ENCODE measurements at places on chromosomes 4 and X. TPM values are rescaled to one million over a fixed set of nuclear protein-coding genes. Genes with fewer than 3 reads are reported as not detected.

- DNase-seq = no peak
Measured at GRCh38 chr4:26083987-26084386, 170.0 kb downstream of the SMIM20 start.

DNA sequence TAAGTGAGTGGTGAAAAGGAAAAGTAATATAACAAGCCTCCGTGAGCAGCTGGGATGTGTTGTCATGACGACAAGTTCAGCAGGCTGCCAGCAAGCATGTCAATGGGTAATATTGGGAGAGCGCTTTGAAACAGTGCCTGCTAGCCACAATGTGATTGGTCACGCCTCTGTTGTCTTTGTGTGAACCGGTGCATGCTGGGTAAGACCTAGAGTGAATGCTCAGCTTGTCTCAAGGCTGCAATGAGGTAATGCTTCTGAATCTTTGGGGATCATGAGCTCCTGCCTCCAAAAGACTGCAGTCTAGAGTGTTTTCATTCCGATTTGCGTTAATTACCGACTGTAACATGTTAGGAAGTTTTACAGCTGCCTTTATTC, 54.9 kb downstream of the STOX2 start:
- no peak for DNase-seq

DNA sequence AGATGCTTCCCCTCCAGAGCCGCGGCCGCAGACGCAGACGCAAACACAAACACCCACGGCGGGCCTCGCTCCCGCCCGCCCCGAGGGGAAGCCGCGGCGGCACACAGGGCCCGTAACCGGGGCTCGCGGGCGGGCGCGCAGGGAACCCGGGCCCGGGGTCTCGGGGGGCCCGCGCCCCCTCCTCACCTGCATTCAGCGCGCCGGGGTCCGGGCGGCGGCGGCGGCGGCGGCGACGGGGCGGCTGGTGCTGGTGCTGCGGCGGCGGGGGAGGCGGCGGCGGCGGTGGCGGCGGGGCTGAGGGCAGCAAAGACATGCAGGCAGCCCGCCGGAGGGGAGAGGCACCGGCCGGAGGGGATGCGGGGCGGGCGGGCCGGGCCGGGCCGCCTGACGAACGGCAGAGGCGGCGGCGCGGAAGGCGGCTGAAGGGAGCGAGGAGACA, 255 bp upstream of the CNOT6L start:
- DNase-seq = peak; percentile 92

GRCh38 chr4:75834772-75835154, 67.5 kb downstream of the PPEF2 start:
- no peak for DNase-seq

DNA sequence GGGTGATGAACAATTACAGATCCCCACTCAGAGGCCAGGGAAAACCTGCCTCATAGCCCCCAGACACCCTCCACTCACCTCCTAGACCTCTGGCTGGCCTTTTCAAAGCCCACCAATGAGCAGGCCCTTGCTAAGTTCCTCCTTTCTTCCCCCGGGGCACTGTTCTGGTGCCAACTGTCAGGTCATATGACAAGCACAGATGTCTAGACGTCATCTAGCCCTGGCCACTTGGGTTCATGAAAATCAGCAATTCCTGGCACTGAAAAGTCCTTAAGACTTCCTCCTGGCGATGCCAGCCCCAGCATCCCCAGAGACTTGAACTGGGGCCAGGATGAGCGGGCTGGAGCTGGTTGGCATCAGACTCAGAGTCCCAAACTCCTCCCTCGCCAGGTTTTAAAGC, 115.6 kb upstream of the NALF2 start:
- DNase-seq = no peak

GRCh38 chrX:96566878-96567277, 117.8 kb upstream of the DIAPH2 start:
- DNase-seq = no peak

DNA sequence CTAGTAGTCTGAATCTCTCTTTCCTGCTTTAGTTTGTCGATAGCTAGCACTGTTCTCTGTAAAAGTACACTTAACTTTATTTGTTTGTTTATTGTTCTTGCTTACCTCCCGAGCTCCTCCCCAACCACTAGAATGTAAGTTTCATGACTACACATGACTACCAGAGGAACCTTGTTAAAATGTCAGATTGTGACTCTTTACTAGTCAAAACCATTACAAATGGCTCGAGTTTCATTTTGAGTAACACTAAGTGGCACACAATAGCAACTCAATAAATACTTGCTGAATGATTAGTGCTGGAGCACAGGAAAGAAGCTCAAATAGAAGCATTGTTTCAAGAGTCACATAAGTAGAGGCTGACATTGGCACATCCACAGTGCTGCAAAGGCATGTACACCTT, 116.1 kb downstream of the MAPK10 start:
- no peak for DNase-seq

GRCh38 chr4:2809610-2810180, 16.8 kb downstream of the SH3BP2 start:
- DNase-seq = no peak

DNA sequence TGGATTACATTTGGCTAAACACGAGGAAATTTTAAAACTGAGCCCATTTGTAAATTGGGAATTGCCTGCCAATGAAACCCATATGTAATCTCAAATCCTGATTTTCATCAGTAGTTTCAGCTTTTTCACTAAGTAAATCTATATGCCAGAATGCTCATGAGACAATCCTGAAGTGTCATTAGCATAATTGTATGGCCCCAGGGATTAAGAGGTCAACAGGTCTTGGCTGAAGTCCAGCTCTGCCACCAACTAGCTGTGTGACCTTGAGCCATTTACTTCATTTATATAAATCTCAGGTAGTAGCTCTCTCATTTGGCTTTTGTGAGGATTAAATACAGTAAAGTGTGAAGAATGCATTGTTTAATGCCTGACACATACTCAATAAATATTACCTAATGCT, 320.5 kb upstream of the EMCN start:
- DNase-seq = no peak

DNA sequence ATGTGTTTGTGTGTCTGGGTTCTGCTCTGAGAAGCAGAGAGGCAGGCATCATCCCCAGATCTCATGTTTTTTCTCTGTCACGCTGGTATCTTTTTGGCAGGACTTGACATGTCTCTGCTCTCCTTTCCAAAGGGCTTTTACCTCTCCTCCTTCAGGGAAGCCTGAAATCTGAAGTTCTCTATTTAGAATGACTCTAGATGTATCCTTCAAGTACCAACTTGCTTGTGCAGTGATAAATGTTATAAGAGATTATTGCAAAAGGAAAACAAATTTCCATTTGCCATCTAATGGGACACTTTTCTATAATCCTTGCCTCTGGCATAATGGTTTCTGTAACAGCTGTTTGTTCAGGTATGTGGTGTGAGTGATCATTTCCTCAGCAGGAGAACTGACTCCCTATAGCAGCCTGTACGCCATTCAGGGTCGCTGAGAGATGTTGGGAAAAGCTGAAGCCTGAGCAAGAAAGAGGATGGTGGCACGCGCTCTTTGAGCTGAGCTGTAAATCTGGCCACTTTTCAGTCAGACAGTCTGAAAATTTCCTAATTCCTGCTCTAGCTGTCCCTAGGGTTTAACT, 72.5 kb downstream of the CNGA2 start:
- DNase-seq = no peak

GRCh38 chr4:14621731-14622463, 380.4 kb upstream of the CPEB2 start:
- no peak for DNase-seq

DNA sequence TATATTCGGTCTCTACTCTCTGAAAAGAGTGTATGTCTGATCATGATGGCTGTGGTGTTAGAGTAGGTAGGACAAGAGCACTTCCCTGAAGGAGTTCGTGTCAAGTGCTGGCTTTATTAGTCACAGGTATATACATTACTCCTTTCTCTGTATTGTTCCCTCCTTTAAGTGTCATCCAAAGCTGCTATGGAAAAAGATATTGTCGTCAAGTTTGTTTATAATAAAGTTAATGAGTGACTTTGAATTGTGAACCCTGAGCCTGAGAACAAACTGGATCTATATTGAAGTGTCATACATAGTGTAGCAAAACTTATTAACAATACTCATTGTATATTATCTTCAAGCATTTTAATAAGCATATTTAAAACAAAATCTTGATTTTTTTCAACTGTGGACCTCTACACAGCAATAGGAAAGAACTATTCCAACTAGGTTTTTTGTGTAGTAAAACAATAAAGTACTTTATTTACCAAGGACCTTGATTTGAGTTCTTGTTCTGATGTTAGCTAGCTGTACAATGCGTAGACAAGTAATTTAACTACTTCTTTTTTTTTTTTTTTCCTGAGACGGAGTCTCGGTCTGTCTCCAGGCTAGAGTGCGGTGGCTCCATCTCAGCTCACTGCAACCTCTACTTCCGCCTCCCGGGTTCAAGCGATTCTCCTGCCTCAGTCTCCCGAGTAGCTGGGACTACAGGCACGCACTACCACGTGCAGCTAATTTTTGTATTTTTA, 177.7 kb downstream of the RAPGEF2 start:
- DNase-seq = no peak

- no peak for DNase-seq
Measured at GRCh38 chrX:128698573-128699181, 646.5 kb upstream of the ACTRT1 start.

GRCh38 chr4:67714248-67714583, 13.3 kb upstream of the UBA6 start:
- no peak for DNase-seq

- DNase-seq = no peak
Measured at GRCh38 chr4:54322818-54323417, 93.8 kb downstream of the PDGFRA start.

DNA sequence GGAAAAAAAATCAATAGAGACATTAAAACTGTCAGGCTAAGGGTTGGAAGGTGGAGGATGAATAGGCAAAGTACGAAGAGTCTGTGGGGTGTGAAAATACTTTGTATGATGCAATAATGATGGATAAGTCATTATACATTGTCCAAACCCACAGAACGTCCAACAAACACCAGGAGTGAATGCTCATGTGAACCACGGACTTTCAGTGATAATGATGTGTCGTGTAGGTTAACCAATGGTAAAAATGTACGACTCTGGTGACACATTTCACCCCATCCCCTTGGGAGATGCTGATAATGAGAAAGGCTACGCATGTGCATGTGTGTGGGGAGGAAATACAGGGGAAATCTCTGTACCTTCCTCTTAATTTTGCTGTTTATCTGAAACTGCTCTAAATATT, 665.2 kb downstream of the FAT4 start:
- DNase-seq = no peak

DNA sequence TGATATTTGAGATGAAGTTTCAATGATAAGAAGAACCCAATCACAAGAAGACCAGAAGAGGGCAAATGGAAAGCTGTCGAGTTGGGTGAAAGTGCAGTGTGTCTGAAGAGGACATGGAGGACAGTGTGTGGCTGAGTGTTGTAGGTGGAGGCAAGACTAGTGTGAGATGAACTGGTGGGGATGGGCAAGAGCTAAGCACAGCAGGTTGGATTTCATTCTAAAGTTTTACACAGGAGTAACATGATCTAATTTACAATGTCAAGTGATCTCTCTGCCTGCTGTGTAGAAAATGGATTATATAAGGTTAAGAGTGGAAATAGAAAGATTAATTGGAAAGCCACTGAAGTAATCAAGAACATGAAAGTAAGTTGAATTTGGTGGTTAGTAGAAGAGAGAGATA, 208.6 kb upstream of the ETNPPL start:
- DNase-seq = no peak

GRCh38 chr4:108100827-108101226, 67.9 kb downstream of the LEF1 start:
- no peak for DNase-seq

- DNase-seq = no peak
Measured at GRCh38 chr4:139876337-139876941, 210.8 kb downstream of the MGST2 start.

DNA sequence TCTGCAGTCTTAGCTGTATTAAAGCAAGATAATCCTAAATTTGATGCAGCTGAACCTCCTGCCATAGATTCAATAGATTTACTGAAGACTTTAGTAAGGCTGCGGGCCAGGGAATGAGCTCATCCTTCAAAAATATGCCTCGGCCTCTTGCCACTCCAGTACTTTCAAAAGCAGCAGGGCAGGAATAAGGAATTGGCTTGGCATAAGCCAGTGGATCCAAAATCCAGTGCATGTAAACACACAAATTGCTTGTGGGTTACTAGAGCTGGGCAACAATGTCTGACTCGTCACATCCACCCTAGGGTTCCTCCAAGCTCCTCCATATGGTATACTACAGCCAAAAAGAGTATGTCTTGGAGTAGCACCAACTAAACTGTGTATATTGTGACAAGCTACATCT, 165.0 kb downstream of the AMELX start:
- no peak for DNase-seq

DNA sequence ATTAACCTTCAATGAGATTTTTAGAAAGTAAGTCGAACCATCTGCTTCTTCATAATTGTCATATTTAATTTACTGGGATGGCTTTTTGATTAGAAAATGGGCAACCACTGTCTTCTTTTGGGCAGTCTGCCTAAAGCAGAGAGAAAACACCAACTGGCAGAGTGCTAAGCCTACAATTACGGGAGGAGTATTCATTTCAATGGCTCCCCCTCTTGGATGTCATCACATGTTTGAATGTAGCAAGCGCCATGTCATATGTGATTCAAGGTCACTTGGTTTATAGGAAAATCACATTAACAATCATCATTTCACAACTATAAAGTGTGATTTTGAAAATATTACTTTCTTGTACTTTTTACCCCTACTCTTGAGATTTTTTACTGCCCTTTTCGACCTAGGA, 261.9 kb downstream of the FRMPD4 start:
- DNase-seq = no peak

DNA sequence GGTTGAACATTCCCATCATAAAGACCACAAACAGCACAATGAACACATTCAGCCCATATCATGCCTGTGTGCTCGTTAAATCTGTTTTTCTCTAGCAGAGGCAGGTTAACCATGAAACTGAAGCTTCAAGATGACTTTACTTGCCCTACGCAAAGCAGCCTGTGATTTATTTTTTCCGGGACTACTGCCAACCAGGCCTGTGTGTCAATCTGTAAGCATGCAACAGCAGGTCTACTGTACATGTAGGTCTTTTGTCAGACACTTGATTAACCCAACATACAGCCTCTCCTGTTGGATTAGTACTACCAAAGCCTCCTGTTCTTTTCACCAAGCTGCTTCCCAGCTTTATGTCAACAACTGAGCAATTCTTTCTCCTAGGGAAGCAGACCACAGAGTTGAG, 85.5 kb upstream of the ACSL1 start:
- no peak for DNase-seq

DNA sequence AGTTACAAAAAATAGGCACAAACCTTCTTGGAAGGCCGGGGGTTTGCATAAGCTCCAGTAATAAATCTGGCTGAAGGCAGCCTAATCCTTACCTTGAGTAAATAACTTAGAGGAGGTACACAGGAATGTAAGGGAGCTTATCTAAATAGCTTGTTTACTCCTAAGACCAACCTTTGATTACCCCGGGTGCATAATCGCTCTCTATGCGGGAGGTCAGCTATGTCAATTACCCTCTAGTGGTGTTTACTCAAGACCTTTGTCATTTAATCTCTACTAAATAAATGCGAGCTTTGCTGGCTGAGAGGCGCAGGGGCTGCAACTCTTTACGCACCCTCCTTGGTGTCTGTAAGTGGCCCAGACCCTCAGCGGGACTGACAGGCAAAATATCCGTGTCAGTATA, 50.2 kb upstream of the MAP9 start:
- DNase-seq = no peak

Gene DUSP21
- not detected for total RNA-seq

Gene WDR17
- 3.0 TPM for total RNA-seq

Gene BRS3
- total RNA-seq = not detected

Gene CDS1
- 0.39 TPM for total RNA-seq

Gene ALB
- total RNA-seq = 0.84 TPM

Gene LEF1
- 19.1 TPM for total RNA-seq

Gene IL13RA2
- total RNA-seq = 13.8 TPM

Gene ZMAT1
- 9.0 TPM for total RNA-seq

Gene GAB3
- 12.8 TPM for total RNA-seq

Gene PRDM5
- total RNA-seq = 14.0 TPM
